Panc1 (cell line): ENCODE measurements at places on chromosomes 7 and 10. TPM values are rescaled to one million over a fixed set of nuclear protein-coding genes. Genes with fewer than 3 reads are reported as not detected.

DNA sequence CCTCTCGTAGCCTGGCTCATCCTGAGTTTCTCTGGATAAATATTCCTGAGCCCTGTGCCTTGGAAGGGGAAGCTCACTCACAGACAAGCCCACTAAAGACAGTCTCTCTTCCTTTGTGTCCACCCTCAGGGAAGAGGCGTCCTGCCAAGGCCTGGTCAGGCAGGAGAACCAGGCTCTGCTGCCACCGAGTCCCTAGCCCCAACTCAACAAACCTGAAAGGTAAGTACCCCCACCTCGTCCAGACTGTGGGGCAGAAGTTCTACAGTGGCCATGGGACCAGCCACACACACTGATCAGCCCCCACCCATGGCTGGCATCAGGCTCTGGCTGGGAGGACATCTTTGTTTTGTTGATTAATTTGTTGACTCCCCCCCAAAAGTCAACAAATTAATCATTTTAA is 2.8 kb downstream of the GPR15LG start:
- DNase-seq, result no peak

DNA sequence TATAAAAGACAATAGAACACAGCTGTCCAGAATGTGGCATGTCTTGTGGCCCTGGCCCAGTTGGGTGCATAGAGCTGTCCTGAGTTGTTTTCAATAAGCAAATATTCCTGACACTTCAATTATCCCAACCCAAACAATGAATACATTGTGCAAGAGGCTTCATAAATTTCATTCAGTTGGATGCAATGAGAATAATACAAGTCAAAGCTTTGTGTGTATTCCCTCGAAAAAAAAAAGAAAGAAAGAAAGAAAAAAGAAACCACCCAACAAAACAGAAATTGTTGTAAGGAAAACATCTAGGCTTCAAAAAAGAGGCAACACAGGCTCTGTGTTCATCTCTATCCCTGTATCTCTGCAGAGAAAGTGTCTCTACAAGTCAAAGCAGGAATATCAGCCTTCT is 138.7 kb upstream of the ADO start:
- no peak for DNase-seq

DNA sequence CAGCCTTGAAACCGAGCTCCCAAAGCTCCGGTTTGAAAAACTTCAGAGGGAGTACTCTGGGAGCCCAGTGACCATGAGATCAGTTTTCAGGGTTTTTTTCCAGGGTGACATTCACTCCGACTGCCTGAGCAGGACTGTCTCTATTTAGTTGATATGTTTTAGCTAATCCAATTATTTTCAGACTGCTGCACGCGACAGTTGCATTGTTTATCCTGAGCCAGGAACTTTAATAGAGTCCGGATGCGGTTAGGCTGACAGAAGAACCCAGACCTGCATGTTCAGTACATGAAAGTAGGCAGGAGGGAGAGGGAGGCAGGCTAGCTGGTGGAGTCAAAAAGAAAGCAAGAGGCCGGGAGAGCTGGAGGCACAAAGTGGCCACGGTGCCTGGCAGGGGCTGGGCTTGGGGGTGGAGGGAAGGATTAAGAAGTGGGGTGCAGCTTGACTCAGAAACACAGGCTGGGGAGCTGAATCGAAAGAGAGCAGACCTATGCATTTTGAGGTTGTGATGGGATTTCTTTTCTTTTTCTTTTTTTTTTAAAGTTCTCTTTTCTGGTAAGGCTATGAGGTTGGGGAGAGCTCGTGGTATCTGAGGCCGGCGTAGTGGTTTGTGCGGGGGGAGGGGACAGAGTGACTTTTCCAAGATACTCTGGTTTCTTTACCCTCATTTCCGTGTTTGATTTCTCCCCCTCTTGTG is 5.7 kb downstream of the GATA3 start:
- DNase-seq, result no peak

GRCh38 chr10:58830697-58831096 is 318.0 kb downstream of the BICC1 start:
- no peak for DNase-seq

- DNase-seq, result no peak
Measured at GRCh38 chr10:92993699-92994272, 66.8 kb upstream of the CYP26C1 start.

DNA sequence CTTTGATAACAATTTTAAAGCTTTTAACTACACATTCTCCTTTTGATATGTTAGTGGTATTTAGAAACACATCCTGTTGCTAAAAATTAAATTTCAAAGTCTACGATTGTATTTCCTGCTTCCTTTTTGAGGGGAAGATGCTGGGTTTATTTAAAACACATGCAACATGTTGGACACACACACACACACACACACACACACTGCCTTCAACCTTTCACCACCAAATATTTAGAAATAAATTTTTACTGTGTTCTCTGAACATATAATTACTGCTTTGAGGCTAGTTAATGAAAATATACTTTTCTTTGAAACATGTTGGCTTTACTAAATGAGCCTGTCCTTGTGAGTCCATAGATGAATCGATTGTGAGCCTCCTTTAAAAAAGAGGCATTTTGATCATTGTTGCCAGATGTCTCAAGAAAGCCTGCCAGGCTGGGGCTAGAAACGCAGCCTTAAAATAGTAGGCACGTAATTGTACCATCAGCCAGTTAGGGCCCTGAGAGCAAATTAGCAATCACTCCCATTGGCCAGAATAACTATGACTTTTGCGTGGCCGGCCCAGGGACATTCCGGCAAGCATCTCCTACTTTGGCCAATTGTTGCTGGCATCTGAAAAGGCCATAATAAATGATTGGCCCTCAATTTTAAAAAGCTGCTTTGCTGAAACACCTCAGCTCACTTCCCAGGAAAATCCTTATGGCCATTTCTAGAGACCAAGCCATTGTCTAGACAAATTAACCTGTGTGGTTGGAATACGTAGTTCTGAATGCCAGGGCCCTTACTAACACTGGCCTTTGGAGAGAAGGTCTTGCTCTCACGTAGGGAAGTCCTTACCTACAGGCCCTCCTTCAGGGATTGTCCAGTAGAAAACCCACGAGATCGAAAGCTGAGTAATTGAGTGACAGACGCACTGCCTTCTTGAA is 9.9 kb upstream of the TEX36 start:
- no peak for DNase-seq

GRCh38 chr7:99560834-99561736 is 2.6 kb downstream of the ZNF655 start:
- DNase-seq, result no peak

DNA sequence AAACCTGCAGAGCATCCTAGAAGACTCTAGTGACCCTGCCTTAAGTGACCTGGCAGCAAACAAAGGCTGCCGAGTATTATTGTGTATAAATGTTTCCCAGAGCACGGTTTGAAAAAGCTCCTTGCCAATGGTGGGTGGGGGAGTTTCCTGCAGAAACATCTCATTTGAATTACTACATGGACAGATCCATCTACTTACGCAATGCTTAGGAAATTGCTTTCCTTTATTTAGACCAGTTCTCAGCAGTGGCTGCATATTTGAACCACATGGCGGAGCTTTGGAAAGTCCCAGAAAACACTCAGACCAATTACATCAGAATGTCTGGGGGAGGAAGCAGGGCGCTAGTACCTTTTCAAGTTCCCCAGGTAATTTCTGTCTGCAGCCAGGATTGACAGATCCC is 560.9 kb downstream of the SDK1 start:
- DNase-seq, result no peak

GRCh38 chr10:44166441-44166840 is 218.5 kb downstream of the CXCL12 start:
- no peak for DNase-seq

DNA sequence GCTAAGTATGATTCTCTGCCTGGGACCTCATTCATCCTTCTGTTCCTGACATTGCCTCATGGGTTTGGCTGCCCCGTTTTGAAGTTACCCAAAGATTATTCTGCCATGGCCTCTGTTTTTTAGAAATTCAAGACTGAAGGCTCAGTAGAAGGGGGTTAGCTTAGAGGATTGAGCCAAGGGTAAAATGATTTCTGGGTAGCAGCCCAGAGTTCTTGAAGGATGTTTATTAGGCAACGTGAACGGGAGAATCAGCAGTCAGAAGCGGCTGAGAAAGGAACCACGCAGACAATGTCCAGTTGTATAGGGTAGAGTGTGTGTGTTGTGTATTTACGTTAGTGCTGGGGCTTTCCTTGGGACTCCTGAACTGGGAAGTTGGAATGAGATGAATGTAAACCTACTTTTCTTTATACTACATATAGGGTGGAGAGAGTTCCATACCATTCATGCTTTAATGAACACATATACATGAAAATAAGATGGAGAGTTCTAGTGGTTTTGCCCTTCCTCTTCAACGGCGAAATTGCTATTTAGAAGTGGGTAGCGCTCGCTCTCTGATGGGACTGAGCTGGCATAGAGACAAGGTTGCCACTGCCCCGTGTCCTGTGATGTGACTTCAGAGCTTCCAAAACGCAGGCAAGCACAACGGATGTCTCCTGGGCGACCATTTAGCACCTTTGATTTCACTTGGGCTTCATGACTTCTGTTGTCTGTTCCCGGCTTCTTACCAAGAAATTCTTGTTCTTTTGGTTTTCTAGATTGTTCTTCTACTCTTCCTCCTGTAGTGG is 35.0 kb upstream of the IL15RA start:
- no peak for DNase-seq

- DNase-seq, result no peak
Measured at GRCh38 chr10:623014-623413, 66.5 kb downstream of the DIP2C start.

GRCh38 chr7:40299097-40299496 is 164.3 kb downstream of the SUGCT start:
- no peak for DNase-seq

- no peak for DNase-seq
Measured at GRCh38 chr10:133042061-133042460, 45.7 kb upstream of the ADGRA1 start.

- DNase-seq, result no peak
Measured at GRCh38 chr10:127441350-127442219, 107.5 kb upstream of the NPS start.

DNA sequence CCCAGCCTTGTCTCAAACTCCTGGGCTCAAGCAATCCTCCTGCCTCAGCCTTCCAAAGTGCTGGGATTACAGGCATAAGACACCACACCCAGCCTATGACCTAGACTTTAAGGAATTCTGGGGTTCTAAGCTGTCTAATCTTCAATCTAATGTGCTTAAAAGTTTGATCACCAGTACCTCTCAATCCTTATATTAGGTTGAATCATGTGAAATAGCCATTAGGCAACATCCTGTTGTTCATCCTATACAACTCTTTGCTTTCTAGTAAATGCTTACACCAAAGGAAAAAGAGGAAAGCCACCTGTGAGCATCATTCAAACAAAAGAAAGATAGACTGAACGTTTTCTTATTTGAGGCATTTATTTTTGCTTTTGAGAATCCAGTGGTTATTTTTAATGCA is 56.0 kb downstream of the ATOH7 start:
- DNase-seq, result no peak

DNA sequence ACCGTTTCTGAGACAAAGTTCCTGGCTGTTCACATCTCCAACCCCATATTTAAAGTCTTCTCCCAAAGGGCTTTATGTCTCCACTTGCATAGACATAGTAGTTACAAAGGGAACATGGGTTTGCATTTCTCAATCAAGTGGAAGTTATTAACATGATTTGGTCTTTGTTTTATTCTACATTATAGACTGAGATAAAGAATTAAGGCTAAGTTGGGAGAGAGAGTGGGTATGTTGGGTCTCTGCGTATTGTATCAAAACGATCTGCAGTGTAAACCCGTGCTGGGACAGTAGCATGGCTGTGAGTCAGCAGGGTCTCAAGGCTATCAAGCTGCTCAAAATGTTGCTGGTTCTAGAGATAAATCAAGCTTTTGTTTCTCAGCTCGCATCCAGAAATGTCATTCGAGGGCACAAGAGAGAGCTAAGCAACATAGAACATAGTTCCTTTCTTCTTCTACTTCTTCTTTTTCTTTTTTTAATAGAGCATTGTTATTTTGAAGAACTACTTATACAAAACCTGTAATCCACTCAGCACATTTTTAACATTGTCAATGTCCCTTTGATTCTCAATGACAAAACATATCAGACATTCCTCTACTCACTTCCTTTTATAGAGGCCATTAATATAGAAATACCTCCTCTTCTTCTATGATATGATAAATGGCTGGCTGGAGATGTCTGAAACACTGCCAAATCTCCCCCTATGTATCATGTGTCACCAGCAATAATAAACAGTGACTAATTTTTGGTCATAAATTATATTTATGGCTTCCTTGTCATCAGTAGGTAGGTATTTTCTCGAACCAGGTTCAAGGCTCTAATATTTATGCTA is 34.5 kb upstream of the RHOBTB1 start:
- DNase-seq, result no peak

- DNase-seq, result no peak
Measured at GRCh38 chr10:118266098-118266748, 75.9 kb downstream of the FAM204A start.

The SEMA3C gene
- 232 TPM for total RNA-seq

The NXPH1 gene
- total RNA-seq, result not detected

The CCDC3 gene
- 0.10 TPM for total RNA-seq

The ATOH7 gene
- total RNA-seq, result 0.28 TPM
